CD8-positive, alpha-beta T cell (primary cell): ENCODE measurements at places on chromosomes 16 and 17.

GRCh38 chr17:16293931-16294330, 59.3 kb downstream of the CENPV start:
- DNase-seq: no peak

DNA sequence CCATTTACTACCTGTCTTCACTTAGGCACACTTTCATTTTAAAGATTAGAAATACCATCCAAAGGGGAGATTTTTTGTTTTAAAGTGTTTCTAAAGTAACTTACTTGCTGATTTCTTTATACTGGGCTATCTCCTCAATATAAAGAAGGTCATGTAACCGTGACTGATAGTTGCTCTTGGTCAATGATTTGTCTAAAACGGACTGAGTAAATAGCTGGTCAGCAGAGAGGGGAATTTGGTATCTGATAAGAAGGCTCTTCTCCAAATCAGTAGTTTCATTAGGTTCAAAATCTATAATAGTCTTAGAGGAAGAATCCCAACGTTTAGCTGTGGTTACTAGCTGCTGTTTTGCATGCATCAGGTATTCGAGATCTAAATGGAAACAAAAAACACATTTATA, 66.4 kb downstream of the HELZ start:
- DNase-seq: no peak

- no peak for DNase-seq
Measured at GRCh38 chr17:62854098-62854680, 46.1 kb upstream of the MARCHF10 start.

DNA sequence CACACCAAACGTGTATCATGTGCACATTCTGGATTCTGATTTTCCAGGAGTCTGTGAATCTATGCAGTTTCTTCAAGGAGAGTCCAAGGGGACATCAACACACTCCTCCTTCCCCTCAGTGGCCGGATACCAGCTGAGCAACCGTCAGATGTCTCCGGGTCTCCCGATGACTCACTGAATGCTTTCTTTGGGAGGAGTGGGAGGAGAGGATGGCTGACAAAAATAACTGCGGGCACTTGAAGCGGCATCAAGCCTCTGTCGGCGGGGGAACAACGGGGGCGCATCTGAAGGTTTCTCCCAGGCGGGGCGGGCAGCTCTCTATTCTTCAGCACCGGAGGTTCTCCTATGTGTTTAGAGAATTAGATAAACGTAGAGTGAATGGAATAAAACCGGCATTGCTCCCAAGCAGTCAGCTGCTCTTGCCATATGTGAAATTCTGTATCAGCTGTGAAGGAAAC, 24.6 kb upstream of the LRRC75A start:
- no peak for DNase-seq

DNA sequence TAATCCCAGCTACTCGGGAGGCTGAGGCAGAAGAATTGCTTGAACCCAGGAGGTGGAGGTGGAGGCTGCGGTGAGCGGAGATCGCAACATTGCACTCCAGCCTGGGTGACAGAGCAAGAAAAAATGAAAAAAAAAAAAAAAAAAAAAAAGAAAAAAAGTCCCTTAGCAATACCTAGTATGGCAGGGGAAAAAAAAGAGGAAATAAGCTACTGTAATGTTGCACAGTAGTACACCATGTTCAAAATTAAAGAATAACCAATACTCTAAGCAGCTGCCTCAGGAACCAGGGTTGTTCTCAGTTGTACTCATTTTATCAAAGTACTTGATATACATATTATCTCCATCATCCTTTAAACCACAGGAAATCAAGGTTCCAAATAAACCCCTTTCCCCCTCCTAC, 17.3 kb upstream of the TXNDC11 start:
- no peak for DNase-seq

DNA sequence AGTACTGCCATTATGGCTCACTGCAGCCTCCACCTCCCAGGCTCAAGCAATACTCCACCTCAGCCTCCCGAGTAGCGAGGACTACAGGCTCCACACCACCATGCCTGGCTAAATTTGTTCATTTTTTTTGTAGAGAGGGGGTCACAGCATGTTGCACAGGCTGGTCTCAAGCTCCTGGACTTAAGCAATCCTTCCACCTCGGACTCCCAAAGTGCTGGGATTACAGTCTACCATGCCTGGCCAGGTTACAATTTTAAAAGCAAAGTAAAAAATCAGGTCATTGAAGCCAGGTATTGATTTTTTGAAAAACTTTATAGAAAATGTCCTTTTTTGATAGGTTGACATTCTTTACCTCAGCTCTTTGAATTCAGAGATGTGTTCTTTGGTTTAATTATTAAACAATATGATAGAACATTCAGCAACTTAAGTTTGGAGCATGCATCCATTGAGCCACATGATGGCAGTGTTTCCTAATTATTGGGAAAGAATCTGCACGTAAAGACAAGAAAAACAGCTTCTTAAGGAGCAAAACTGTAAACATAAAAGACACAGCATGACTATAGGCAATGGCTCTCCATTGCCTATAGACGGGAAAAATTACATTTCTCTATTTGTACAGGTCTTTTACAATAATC, 1.7 kb upstream of the SLC16A11 start:
- peak; percentile 81 for DNase-seq

- no peak for DNase-seq
Measured at GRCh38 chr16:51034481-51035109, 116.5 kb downstream of the SALL1 start.

- DNase-seq: no peak
Measured at GRCh38 chr16:69424935-69425784, 741 bp downstream of the CYB5B start.

GRCh38 chr17:76039121-76039520, 12.0 kb upstream of the EVPL start:
- DNase-seq: no peak

DNA sequence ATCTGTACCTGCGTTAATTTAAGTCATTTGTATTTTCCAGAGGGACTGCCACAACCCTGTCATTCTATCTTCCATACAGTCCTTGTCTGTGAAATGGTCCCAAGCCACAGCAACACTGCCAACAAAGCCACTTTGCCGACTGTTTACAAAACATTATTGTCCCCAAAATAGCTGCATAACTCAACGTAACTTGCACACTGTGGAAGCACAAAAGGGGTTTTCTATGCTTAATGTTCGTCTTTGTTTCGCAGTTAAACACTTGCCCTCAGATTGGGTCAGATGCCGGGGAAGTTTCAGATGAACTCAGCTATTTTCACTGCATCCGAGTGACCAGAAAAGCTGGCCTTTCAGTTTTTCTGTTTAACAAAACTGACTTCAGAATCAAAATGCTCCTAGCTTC, 4.6 kb downstream of the SEC14L5 start:
- DNase-seq: no peak
